Left ventricle myocardium inferior (tissue), 1 donor: ENCODE measurements at places on chromosomes 5 and 9. TPM values are rescaled to one million over a fixed set of nuclear protein-coding genes. Genes with fewer than 3 reads are reported as not detected.

ORM2 gene
- total RNA-seq = not detected

SLC6A3 gene
- not detected for total RNA-seq

MRPS30 gene
- 86.3 TPM for total RNA-seq

MEIKIN gene
- total RNA-seq = not detected

KIF4B gene
- not detected for total RNA-seq

PCDHGB6 gene
- 5.0 TPM for total RNA-seq

CYSRT1 gene
- 0.27 TPM for total RNA-seq

AIF1L gene
- 16.5 TPM for total RNA-seq

NAIP gene
- 5.4 TPM for total RNA-seq

PKN3 gene
- total RNA-seq = 6.3 TPM

ELOVL7 gene
- total RNA-seq = 0.19 TPM

PCDHGA10 gene
- total RNA-seq = 5.0 TPM

TJP2 gene
- total RNA-seq = 130 TPM

TMEM232 gene
- total RNA-seq = 3.6 TPM
